ENCODE measurements at places on chromosomes 2 and 18. TPM values are rescaled to one million over a fixed set of nuclear protein-coding genes. Genes with fewer than 3 reads are reported as not detected.

The DLX1 gene
- total RNA-seq = 0.29 TPM

The KYNU gene
- not detected for total RNA-seq

The IRS1 gene
- total RNA-seq = 0.38 TPM

The ITGA6 gene
- 218 TPM for total RNA-seq

The BUB1 gene
- 45.4 TPM for total RNA-seq

The ABCB11 gene
- total RNA-seq = 0.98 TPM

The CTAGE1 gene
- not detected for total RNA-seq

The SLC23A3 gene
- 2.6 TPM for total RNA-seq

Data from vein endothelial cell (primary cell).